ENCODE measurements at places on chromosomes 5 and 9.

GRCh38 chr5:138468133-138468965, 3.1 kb downstream of the EGR1 start:
- no peak for DNase-seq

- no peak for DNase-seq
Observed at GRCh38 chr9:104984542-104984941, 56.6 kb upstream of the ABCA1 start.

DNA sequence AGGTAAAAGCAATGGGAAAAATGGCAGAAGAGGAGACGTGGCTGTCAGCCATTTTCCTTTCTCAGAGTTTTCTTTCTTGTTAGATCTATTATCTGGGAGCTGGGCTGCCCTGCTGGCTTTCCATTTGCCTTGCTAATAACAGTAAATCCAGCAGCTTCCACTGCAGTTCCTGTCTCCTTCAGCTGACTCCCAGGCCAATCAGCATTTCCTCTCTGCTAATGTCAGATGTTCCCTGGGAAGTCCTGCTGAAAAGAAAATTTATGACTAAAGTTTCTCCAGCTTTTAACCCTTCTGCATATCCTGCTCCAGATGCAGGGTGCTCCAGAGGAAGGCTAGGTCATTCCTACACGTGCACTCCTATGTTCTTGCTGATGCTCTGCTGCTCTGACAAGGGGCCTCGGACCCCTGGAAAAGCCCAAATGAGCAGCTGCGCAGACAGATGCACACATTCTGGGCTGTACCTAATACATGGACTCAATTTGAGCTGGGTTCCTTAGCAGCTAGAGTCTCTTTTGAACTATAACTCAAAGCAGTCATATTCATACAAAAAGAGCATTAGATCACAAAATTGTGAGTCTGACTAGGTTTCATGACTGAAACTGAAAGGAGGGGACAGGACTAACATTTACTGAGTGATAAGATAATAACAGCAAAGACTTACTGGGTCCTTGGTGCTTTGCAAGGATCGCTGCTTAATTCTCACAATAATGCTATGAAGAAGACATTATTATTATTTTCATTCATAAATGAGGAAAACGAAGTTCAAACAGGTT, 182.2 kb downstream of the MAPKAP1 start:
- no peak for DNase-seq

- DNase-seq: no peak
Observed at GRCh38 chr5:91027405-91028139, 355.5 kb downstream of the ARRDC3 start.

- DNase-seq: no peak
Observed at GRCh38 chr5:153957205-153957604, 81.5 kb downstream of the FAM114A2 start.

DNA sequence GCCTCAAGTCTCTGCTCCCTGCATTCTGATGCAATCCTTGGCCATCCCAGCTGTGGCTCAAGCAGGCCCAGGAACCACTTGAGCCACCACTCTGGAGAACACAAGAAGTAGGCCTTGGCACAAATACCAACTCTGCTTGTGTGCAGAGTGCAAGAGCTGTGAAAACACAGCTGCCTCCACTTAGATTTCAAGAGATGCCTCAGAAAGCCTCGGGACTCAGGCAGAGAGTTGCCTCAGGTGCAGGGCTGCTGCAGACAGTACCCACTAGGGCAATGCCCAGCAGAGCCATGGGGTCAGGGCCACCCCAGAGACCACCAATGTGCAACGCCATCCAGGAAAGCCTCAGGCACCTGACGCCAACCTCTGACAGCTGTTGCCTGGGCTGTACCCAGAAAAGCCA, 82.4 kb downstream of the FREM1 start:
- DNase-seq: no peak

- peak; percentile 29 for DNase-seq
Observed at GRCh38 chr9:100670719-100671118, 92.8 kb downstream of the CAVIN4 start.

- DNase-seq: peak; percentile 3
Observed at GRCh38 chr9:127916720-127917581, at the start of gene ST6GALNAC4. TSS of gene ST6GALNAC4 (minus strand) at chr9:127917041. CDS start at chr9:127916419, 622 bp downstream.

- DNase-seq: no peak
Observed at GRCh38 chr9:121714075-121714705, 62.8 kb downstream of the DAB2IP start.

DNA sequence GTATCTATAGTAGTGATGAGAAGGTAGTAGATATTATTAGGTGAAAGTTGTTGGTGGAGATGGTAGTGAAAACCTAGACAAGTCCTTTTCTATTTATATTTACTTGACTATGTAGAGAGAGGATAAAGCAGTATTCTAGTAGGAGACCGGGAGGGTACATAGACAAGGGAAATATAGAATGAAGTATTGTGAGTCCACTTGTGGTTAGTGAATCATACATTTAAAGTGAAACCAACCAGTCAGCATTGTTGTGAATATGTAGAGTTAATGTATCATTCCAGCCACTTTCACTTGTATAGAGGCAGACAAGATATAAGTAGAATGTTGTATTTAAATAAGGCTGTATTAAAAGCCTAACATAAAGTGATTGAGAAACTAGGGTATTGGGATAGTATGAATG, 1711.3 kb upstream of the ACO1 start:
- DNase-seq: no peak

DNA sequence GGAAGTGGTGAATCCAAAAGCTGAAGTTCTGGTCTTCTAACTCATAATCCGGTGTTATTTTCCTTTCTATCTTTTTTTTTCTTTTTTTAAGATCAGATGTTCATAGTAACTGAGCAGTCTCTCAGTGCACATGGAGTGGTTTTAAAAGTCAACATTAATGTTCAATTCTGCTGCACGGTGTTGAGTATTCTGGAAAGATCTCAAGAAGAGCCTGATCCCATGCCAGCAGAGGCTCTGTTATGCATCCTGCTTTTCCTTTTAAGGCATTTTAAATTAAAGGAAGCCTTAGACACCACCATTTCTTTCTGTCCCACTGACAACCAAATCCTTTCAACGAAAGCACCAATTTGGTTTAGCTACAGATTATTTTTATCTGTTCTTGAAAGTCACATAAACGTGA, 33.4 kb downstream of the SEMA5A start:
- DNase-seq: no peak

- DNase-seq: no peak
Observed at GRCh38 chr9:93119953-93120845, 13.9 kb downstream of the NINJ1 start.

DNA sequence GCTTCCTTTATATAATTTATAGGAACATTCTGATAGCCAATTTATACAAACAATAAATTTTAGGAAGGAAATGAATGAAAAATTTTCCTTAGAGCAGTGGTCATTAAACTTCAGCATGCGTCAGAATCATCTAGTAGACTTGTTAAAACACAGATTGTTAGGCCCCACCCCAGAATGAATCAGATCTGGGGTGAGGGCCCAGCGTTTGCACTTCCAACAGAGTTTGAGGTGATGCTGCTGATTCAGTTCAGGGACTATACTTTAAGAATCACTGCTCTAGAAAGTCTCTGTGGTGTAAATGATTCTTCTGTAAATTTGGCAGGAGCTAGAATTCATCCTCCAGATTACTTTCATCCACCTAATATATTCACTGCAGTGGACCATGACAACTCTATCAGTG, 80.4 kb downstream of the SLC12A2 start:
- DNase-seq: no peak

DNA sequence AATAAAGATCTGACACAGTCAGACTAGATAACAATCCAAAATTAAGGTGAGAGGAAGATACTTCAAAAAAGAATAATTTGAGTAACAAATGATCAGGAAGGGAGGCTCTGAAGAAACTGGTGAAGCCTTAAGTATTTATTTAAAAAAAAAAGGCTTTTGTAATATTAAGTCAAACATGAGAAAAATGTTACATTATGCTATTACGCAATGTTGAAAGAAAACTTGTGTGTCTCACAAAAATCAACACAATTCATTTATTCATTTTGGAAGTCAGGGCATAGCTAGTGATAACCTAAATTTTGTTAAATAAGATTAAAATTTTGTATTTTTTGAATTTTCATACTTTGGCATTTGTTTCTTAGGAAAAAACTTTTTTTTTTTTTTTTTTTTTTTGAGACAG, 28.2 kb downstream of the WDR41 start:
- no peak for DNase-seq
